ENCODE measurements at places on chromosomes 7 and 10.

GRCh38 chr10:98080494-98080893 lies 50.1 kb upstream of the CRTAC1 start:
- DNase-seq: no peak

- DNase-seq: no peak
Measured at GRCh38 chr10:118669020-118669791, 73.8 kb upstream of the PRLHR start.

DNA sequence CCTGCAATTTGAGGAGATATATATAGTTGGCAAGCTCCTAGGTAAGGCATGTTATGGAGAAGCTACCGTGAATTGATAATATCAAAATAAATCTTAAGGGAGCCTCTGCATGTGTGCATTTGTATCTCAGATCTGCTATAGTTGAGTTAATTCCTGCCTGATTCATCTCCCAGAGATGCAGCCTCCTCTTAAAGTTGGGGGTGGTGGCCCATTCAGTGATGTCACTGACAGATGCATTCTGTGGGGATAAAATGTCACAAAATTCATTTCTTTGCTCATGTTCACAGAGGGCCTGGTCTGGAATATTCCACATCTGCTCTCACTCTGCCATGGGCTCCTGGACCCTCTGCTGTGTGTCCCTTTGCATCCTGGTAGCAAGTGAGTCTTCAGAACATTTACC lies 185.8 kb upstream of the PRSS1 start:
- DNase-seq: no peak

GRCh38 chr10:88138319-88138848 lies 275.0 kb downstream of the PTEN start:
- no peak for DNase-seq

DNA sequence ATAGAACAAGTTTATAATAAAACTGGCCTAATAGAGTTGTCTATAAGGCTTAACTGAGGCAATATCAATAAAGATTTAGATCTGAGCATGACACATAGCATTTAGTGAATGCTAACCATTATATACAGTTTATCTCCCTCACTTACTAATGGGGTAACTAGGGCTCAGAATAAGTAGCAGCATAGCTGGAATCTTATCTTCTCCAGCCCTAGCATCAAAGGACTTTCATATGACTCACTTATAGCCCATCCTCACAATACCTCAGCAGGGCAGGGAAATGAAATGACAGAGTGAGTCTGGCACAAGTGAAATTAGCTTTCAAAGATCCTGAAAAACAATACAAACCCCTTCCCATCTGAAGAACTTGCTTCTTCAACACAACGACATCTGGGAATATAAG lies 362.9 kb downstream of the KIF20B start:
- no peak for DNase-seq

GRCh38 chr10:125283191-125283835 lies 123.0 kb upstream of the CTBP2 start:
- no peak for DNase-seq

- DNase-seq: no peak
Measured at GRCh38 chr7:141200191-141201108, 126.6 kb downstream of the TMEM178B start.

GRCh38 chr7:3722396-3722922 lies 421.4 kb downstream of the SDK1 start:
- DNase-seq: peak; percentile 82

- no peak for DNase-seq
Measured at GRCh38 chr7:134799377-134799776, 19.9 kb downstream of the CALD1 start.

- DNase-seq: no peak
Measured at GRCh38 chr10:101301111-101301731, 52.7 kb upstream of the BTRC start.

GRCh38 chr7:1607696-1608095 lies 37.9 kb upstream of the PSMG3 start:
- DNase-seq: no peak

DNA sequence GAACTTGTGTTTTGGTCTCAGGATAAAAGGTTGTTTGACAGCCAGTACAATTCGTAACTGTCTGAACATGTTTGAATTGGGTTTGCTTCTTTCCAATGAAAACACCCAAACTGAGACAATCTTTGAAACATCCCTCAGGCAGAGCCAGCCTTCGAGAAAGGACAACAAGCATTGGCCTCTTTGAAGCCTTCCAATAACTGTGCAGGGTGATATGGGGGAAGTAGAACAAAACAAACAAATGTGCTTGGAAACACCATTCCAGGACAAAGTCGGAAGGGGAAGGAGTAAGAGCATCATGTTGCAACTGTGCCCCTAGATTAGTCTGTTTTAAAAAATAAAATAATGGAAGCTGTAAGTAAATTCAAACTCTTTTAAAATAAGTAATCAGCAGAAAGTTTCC lies 39.5 kb downstream of the IL2RA start:
- DNase-seq: no peak

DNA sequence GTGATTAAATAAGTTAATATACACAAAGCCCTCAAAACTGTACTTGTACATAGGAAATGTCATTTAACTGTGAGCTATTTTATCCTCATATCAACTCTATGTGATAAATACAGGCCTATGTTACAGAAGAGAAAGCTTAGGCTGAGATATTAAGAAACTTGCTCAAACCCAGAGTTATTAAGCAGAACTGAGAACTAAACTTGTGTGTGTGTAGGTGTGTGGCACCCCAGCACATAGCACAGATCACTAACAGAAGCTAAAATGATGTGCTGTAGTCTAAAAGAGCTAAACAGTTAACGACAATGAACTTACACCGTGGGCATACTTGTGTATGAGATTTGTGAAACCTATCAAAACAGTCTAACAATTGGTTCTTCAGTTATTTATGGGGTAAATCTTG lies 34.5 kb downstream of the MTPN start:
- no peak for DNase-seq

- no peak for DNase-seq
Measured at GRCh38 chr10:10782603-10783002, 235.1 kb upstream of the CELF2 start.

DNA sequence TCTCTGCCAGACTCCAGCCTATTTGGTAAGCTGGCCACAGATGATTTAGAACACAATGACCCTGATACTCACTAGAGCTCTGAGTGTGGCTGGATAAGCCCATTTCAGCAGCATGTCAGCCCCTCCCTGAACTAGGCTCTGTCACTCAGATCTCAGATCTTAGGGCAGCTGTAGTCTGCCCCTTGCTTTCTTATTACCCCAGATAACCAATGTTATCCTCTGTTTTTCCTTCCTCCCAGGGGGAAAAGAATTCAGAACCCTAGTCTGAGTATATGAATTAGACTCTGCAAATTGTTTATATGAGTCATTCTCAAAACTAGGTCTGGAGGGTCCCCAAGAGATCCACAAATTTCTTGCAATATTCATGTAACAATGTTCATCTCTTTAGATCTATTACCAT lies 286.2 kb downstream of the KCNMA1 start:
- DNase-seq: no peak

GRCh38 chr7:90709501-90710465 lies 113.7 kb downstream of the CDK14 start:
- DNase-seq: no peak

DNA sequence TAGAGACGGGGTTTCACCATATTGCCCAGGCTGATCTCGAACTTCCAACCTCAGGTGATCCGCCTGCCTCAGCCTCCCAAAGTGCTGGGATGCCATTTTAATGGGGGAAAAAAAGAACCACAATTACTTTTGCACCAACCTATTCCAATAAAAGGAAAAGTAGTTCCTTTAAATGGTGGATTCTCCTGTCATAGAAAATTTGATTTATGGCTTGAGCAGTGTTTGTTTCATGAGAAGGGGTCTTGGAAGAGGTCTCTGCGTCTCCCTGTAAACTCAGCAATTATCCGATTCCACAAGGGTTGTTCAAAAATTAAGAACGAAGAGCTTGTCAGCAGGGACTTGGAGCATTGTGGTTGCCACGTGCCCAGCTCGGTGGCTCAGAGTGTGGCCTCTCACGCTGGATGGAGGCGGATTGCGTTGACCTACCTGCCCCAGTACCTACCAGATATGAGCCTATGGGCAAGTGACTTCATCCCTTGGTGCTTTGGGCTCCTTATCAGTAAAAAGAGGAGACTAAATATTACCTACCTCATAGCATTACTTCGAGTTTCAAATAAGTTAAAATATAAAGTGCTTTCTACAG lies 2.8 kb upstream of the TRIP6 start:
- no peak for DNase-seq

- no peak for DNase-seq
Measured at GRCh38 chr7:96388620-96389383, 66.9 kb upstream of the SLC25A13 start.

DNA sequence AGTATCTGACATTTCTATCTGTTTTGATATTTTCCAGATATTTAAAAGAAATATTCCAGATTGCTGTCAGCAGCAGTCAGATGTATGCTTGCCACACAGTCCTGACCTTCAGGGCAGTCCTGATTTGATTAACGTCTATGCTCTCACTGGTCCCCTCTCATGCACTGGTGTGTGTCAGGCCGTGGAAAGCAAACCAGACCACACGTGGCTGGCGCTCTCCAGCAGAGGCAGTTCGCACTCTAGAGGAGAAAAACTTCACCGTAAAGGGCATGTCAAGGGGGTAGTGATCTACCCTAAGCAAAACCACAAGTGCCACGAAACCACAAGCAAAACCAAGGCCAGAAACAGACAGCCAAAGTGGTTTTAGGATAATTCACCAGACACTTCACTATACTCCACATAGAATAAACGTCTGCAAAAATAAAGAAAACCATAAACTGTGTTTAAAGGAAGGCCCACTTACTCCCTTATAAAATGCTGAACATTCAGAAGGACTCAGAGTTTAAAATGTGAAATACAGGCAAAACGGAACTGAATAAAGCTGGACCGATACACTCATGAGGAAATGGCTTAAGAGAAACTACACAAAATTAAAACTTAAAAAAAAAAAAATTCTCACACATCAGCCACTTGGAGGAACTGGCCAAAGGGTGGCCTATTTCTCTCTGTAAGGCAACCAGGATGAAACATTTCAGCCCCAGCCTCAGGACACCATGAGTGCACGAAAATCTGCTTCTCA lies 26.4 kb downstream of the PARP12 start:
- no peak for DNase-seq

DNA sequence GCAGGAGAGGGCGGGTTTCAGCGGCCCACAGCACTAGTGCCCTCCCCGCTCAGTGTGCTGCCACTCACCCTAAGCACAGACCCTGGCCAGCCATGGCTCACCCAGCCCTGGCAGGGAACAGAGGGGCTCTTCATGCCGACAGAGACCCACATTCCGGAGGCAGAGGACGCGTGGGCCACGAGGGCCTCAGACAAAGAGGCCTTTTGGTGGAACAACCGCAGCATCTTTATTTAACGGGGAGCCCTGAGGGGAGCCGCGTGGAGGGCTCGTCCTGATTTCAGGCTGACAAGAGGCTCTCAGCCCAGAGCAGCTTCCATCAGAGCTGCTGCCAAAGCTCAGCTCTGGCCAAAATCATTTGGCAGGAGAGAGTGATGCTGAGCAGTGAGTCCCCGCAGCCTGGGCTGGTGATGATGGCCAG lies 127.8 kb downstream of the SH3PXD2A start:
- DNase-seq: no peak

DNA sequence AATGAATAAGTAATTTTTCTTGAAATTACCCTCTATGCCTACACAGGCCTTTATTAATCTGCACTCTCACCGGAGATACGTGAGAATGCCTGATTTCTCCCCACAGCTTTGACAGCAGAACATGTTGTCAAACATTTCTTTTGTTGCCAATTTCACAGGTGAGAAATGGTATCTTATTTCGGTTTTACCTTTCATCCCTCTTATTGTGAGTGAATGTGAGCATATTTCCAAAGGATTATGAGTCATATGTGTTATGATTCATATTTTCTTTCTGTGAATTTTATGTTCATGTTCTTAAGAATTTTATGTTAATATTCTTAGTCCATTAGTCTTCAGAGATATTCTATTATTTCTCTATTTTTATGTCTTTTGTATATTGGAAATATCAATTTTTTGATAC lies 965.1 kb downstream of the CCSER2 start:
- no peak for DNase-seq

DNA sequence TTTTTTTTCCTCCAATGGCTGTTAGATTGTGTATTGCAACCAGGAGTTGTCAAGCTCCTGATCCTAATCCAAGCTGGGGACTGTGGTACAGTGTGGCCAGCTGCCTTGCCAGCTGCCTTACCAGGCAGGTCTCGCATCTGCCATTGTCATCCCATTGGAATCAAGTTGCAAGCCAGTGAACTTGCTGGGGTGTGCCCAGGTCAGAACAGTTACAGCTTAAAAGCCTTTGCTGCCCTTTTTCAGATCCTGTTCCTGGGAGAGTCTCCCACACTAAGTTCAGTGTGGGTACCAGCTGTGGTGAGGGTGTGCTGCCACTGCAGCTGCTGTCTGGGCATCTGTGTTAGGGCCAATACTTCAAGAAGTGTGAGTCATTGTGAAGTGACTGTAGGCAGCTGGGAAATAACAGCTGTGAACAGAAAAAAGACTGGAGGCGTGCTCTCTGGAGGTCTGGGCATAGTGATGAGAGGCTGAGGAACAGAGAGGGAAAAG lies 72.8 kb downstream of the CCNY start:
- DNase-seq: no peak

- DNase-seq: no peak
Measured at GRCh38 chr10:73989594-73990150, 8.2 kb upstream of the VCL start.

GRCh38 chr10:46226900-46227558 lies 59.8 kb upstream of the ANTXRL start:
- peak; percentile 34 for DNase-seq
